ENCODE measurements at places on chromosomes 3 and 15.
A peak's percentile ranks its signal among the peaks of the same experiment; 100 is the strongest.

- no peak for DNase-seq
These were observed 148.9 kb downstream of the PLCL2 start for GRCh38 chr3:17033516-17034168.

GRCh38 chr3:122104515-122105194 lies 49.5 kb downstream of the CD86 start:
- DNase-seq, result no peak

DNA sequence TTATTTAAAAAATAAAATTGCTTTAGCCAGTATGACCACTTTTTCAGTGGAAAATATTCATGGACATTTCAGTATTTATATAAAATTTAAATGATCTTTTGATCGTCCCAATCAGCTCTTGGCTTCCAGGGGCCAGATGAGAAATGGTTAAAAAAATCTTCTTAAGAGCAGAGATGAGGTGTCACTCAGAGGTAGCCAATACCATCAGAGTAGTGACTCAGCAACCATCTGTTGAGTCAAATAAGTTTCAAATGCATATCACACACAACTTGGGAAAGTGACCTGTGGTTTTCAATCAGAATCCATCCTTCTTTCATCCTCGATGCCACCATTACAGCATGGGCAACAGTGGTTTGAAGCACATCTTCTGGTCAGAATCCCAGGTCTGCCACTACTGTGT lies 958.8 kb upstream of the NR2F2 start:
- no peak for DNase-seq

GRCh38 chr3:188646592-188646991 lies 492.6 kb downstream of the LPP start:
- DNase-seq, result peak; percentile 2

GRCh38 chr3:156657862-156658731 lies 16.3 kb upstream of the TIPARP start:
- DNase-seq, result no peak

- DNase-seq, result no peak
These were observed 26.3 kb upstream of the SLC28A2 start for GRCh38 chr15:45225506-45226273.

DNA sequence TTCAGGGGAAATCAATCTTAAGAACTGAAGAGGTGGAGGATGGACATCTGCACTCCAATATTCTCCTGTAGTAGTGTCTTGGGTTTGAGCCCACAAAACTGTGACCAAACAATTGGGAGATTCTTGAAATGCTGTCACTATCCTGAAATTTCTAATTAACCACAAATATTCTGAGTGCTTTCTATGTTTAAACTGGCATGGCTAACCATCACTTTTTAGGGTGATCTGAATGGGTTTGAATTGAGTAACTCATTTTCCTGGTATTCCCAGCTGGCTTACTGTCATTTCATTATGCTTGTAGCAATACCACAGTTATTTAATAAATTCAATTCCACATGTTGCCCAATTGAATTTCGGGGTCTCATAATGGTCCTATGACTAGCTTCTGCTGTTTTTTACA lies 216.9 kb upstream of the DCBLD2 start:
- DNase-seq, result peak; percentile 73

All from AG08395 (cell line).